CD4-positive, alpha-beta T cell treated with Interleukin-4 for 1 hour (primary cell): ENCODE measurements at places on chromosomes 12 and 14.

GRCh38 chr14:92759300-92759678 is 10.9 kb upstream of the LGMN start:
- DNase-seq: no peak

DNA sequence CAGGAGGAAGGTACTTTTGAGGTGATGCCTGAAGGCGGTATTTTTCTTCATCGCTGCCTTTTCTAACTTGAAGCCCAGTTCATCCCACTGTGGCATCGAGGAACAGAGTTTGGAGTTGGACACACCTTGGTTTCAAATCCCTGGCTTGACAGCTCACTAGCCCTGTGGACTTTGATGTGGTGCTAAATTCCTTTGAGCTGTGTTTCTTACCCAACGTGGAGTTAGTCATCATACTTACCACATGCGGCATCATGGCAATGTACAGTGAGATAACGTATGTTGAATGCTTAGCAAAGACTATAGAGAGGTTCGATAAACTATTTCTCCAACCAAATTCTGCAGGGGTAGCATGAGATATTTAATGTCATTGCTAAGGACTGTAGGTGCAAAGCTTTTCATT is 3.4 kb downstream of the PLEKHG3 start:
- DNase-seq: no peak

DNA sequence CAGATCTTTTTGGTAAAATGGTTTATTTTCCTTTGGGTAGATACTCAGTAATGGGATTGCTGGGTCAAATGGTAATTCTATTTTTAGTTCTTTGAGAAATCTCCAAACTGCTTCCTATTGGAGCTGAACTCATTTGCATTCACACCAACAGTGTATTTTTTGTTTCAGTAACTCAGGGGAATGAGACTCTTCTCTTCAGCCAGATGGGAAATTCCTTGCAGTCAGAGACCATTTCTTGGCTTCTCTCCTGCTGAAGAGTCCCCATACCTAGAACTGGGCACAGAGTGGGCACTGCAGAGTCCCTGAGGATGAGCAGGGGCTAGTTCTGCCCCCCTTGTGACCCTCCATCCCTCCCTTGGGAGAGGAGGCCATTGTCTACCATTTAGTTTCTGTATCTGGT is 10.8 kb downstream of the SDSL start:
- no peak for DNase-seq

DNA sequence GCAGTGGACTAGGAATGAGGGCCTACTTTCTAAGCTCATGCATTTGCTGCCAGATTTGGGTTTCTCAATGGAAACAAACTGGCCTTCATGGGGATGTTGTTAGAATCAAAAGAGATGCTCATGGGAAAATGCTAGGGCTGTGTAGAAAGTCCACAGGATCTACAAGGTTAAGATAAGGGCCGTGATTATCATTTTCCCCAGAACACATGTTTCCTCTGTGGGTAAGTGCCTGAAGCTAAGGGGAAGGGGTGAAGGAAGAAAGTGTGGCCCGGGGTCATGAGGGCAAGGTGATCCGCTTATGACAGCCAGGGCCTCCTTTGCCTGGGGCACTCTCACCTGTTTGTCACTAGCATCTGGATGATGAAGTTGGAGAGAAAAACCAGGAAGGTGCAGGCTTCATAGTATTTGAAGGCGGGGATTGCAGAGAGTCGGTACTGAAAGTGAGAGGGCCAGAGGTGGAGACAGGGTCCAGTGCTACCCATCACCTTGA is 9.8 kb downstream of the ADCY4 start:
- DNase-seq: no peak

GRCh38 chr12:71432936-71433335 is 6.7 kb upstream of the LGR5 start:
- DNase-seq: no peak

DNA sequence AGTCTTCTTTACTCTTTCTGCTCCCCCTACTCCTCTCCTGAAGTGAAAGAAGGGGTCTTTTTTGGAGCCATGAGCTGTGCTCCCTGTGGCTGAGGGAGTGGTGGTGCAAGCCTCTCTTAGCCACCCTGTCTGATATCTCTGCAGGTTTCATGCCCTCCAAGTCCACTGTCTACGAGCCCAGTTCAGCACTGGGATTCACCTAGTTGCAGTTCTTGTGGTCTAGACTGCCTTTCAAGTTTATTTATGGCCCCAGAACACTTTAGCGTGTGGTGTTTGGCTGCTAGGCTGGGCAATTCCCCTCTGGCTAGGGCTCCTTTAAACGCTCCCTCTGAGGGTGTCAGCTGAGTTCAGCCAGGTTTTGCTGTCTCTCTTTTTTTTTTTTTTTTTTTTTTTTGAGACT is 908.6 kb downstream of the TRHDE start:
- no peak for DNase-seq

- no peak for DNase-seq
These were observed 4.1 kb downstream of the SDR39U1 start for GRCh38 chr14:24438223-24439097.

GRCh38 chr14:47778631-47779030 is 103.2 kb upstream of the MDGA2 start:
- no peak for DNase-seq
